ENCODE measurements at places on chromosomes 1 and 21. TPM values are rescaled to one million over a fixed set of nuclear protein-coding genes. Genes with fewer than 3 reads are reported as not detected.

The ADORA3 gene
- polyA plus RNA-seq: 11.0 TPM

The WDR64 gene
- polyA plus RNA-seq: 0.14 TPM

The PALMD gene
- 21.2 TPM for polyA plus RNA-seq

The CLDN19 gene
- polyA plus RNA-seq: 0.62 TPM

The GPR157 gene
- 5.8 TPM for polyA plus RNA-seq

All from thymus (tissue), 14 donors.